ENCODE measurements at places on chromosomes 11 and 22.

DNA sequence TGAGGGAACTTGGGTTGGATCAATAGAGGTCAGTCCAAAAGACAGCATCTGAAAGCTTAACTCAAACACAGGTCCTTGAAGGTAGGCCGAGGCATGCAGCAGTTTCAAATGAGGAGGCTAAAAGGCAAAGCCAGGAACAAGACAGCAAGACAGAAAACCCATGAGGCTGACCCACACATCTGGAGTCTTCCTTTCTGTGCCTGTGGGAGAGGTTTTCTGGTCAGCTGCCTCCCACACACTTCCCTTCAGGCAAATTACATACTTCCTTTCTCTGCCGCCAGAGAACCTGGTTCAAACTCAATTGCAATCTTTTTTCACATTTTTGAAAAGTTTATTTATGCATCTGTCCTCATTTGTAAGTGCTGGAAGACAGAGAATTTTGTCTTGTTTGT is 29.8 kb upstream of the CRTAM start:
- no peak for DNase-seq

DNA sequence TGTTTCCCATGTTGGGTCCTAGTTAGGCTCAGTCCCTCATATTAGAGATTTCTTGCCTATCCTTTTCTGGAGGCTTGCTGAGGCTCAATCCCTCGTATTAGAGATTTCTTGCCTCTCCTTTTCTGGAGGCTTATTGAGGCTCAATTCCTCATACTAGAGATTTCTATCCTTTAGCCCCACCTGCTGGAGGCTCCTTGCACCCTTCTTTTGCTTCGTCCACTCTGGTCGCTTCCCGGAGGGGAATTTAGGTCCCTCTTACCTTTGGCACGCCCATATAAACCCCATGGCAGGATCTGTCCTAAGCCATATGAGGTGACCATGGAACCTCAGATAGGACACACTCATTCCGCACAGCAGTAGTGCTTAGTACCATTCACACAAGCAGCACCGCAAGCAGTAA is 15.9 kb downstream of the CYP2D6 start:
- no peak for DNase-seq

- no peak for DNase-seq
Measured at GRCh38 chr22:20533879-20534265, 26.5 kb downstream of the MED15 start.

DNA sequence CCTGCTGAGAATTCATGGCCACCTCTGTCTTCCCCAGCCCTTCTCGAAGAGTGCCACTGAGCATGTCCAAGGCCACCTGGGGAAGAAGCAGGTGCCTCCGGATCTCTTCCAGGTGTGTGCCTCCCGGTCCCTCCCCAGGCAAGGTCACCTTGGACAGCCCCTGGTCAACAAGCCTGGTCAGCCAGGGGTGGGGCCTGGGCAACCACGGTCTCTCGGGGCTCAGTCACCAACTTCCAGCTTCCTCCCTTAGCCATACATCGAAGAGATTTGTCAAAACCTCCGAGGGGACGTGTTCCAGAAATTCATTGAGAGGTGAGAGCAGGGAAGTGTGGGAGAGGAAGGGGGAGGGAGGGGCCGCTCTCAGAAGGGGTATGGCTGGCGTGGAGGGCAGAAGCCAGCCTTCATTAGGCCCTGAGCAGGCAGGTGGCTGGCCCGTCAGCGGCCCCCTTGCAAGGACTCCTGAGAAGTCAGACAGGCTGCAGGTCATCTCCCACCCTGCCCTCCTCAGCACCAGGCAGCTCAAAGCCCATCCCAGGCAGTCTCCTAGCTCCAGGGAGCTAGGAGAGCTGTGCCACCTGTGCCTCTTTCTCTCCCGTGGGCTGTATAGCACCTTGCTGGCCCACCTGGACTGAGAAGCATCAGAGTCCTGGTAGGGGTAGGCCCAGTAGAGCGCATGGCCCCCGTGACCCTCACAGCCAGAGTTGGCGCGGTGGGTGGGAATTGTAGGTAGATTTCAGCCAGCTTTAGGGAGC is 9.3 kb upstream of the ANKRD13D start:
- DNase-seq, result no peak

DNA sequence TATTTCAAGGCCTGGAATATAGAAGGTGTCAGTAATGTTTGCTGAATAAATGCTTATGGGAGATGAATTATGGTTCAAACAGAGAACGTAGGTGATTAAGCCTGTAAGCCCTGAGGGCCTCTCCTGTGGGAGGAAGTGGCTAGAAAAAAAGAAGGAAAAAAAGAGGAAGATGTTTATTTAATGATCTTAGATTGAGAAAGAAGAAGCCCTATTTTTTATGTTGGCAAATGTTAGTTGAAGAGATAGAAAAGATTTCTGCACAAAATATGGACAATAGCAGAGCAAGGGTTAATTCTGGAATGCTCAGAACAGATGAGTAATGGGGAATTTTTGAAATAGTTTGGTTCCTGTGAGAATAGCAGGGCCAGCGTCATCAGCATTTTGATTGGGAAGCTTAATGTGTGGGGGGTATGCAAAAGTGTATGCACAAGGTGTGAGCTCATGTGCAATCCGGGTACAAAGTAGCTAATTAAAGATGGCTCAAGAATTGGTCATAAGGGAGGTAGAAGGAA is 95.7 kb downstream of the TEAD1 start:
- no peak for DNase-seq

DNA sequence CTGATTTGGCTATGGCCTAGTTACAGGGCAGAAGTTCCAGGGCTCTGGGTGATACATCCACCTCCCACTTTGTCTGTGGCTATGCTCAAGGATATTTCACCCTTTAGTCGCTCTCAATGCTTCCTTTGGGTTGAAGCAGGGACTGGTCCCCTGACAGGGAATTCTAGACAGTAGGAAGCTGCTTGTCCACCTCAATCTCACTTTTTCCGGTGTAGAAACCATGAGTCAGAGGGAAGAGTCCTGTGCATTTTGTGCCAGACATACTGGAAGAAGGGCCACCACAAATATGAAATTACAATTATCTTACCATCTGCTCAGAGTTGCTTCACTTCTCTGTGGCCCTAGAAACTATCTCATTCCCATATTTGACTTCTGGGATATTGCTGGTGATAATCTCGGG is 413.7 kb upstream of the FAT3 start:
- no peak for DNase-seq

Data from T-helper 22 cell (primary cell).